ENCODE measurements at places on chromosomes 3 and 15.
A peak's percentile ranks its signal among the peaks of the same experiment; 100 is the strongest.

- no peak for DNase-seq
These were observed 152.5 kb downstream of the MEX3B start for GRCh38 chr15:81893182-81893835.

DNA sequence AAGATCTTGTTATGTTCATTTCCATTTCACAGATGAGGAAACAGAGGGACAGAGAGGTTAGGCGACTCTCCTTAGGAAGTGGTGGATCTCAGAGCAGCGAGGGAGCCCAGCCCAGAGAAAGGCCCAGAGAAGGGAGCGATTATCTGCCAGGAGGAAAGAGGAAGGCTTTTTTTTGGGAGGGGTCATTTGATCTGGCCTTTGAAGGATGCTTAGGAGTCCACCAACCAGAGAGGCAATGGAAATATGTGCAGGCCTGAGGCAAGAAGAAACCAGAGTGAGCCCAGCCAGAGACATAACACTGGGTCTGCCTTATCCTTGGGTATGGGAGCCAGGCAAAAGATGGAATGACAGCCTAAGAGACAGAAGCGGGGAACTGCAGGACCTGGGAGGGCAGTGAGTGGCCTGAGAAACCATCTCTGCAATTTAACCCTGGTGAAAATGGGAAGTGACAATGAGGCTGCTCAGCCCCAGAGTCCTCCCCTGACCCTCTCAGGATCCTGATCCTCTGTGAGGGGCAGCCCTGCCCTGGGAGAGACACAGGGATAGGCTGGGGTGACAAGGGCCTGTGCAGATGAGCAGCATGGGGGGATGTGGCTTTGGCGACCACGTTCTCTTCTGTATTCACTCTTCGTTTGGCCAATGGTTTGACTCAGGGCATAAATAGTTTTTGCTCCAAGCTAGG, 163.2 kb downstream of the WNT7A start:
- no peak for DNase-seq

- DNase-seq: no peak
These were observed 150.6 kb downstream of the ADAMTS17 start for GRCh38 chr15:100191161-100191560.

DNA sequence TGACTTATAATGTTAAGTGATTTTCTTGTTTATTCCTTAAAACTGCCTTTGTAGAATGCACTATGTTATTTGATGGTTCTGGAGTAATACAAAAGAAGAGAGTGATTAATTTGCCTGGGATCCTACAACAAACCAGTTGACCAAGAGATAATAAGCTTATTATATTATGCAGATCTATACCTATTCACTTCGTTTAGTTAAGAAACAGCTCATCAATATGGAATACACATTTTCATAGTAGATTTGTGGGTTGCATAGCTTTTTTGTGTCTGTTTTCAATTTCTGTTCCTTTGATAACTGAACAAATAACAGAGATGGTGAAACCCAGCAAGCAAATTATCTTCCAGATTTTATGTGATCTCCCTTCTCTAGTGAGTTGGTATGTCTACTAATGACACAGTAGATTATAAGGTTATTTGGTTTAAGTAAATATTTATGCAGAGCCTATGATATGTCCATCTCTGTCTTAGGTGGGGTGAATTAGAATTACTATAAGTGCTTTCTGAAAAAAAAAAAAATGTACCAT, 443.3 kb upstream of the TPRG1 start:
- no peak for DNase-seq

GRCh38 chr3:71503525-71504249, 79.8 kb downstream of the FOXP1 start:
- DNase-seq: no peak

DNA sequence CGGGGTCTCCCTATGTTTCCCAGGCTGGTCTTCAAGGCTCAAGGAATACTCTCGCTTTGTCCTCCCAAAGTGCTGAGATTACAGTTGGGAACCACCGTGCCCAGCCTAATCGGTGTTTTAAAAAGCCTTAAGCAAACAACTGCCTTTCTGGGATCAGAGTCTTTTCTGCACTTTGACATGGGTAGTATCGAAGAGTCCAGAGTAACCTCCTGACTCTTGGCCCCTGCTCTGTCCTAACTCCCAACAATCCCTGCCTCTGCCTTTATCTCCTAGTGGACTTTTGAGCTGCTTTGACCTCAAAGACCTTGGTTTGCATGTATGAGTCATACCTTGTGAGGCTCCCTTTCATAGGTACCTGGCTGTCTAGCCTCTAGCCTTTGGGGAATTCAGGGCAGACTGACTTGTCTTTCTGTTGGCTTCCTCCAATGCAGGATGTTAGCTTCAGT, 21.0 kb upstream of the HACD2 start:
- no peak for DNase-seq

- DNase-seq: no peak
These were observed 2.9 kb upstream of the SMAD3 start for GRCh38 chr15:67062369-67062985.

DNA sequence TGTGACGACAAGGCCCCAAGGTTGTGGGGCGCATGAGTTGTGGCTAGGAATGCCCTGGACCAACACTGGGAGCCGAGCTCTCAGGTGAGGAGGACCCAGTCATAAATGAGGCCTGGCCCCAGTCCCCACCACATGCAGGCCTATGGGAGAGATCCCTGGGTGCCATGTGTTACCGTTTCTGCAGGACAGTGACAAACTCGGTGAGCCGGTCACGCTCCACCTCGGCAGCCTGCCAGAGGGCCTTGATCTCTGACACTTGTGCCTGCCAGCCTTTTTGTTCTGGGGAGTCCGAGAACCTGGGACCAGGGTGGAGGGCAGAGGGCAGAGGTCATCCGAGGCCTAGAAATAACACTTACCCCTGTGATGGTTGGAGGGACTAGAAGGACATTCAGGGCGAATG, 27.7 kb upstream of the HHATL start:
- DNase-seq: no peak

DNA sequence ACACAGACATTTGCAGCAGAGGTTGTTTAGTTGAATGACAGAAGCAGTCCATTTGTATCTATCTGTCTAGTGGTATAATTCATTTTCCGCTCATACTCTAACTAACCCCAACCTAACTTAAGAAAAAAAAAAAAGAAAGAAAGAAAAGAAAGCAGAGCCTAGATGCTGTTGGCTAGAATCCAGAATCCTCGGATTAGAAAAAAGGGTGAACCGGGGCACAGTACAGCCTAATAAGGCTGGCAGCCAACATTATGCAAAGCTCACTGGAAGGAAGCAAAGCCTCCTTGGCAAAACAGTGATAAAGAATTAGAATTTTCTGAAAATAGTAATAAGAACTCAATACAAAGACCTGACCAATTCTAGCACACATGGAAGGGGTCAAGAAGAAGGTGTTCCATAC, 640.8 kb downstream of the TUSC7 start:
- DNase-seq: no peak

DNA sequence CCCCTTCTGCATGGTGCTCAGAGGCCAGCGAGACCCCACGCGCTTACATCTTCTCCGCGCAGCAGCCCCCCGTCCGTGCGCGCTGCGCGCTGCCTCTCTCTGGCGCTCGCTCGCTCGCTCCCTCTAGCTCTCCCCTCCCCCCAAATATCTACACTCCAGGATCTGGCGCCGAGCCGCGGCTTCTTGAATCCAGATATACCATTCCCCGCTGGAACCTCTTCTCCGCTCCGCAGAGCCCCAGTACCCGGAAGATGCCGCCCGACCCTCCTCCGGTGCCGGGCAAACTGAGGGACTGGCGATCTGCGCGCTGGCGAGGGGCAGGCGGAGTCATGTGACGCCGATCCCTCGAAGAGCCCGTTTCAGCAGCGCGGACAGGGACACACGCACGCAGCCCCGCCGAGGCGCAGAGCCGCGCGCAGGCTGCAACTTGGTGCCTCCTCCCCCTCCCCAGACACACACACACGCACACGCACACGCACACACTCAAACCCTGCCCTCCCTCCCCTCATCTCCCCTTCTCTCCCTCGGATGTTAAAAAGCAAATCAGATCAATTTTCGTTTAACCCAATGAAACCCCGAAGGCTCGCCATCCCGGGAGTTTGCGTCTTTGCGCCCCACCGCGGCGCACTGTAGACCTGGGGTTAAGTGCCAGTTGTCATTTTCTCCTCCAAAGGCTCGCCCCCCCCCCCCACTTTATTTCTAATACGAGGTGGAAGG, at the start of gene RASGRF1:
Gene RASGRF1 (minus strand): TSS at position 294 of the 717 bp plus-strand sequence. CDS start 282 bp downstream, at position 12.
- DNase-seq: no peak

GRCh38 chr15:28955160-28955992, 69.6 kb downstream of the APBA2 start:
- DNase-seq: no peak

DNA sequence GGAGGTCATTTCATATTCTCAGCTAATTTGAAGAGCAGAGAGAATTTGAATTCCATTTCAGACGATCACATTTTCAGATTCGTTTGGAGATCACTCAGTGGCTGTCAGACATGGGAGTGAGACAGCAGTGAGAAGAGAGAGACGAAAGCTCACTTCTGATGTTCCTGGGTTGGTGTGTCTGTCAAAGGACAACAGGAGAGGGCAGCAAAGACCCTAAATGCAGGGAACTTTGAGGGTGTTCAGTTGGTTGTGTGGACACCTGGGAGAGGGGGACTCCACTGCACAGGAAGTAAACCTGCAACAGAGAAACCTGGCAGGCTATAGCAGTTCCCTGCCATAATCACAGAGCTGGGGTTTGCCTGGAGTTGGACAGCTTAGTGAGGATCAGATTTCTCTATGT, 675.1 kb downstream of the SQOR start:
- DNase-seq: no peak

DNA sequence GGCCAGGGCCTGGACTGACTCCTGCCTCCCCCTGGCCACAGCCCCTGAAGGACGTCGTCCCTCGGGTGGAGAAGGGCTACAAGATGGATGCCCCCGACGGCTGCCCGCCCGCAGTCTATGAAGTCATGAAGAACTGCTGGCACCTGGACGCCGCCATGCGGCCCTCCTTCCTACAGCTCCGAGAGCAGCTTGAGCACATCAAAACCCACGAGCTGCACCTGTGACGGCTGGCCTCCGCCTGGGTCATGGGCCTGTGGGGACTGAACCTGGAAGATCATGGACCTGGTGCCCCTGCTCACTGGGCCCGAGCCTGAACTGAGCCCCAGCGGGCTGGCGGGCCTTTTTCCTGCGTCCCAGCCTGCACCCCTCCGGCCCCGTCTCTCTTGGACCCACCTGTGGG, 10.3 kb upstream of the LMAN1L start:
- no peak for DNase-seq

DNA sequence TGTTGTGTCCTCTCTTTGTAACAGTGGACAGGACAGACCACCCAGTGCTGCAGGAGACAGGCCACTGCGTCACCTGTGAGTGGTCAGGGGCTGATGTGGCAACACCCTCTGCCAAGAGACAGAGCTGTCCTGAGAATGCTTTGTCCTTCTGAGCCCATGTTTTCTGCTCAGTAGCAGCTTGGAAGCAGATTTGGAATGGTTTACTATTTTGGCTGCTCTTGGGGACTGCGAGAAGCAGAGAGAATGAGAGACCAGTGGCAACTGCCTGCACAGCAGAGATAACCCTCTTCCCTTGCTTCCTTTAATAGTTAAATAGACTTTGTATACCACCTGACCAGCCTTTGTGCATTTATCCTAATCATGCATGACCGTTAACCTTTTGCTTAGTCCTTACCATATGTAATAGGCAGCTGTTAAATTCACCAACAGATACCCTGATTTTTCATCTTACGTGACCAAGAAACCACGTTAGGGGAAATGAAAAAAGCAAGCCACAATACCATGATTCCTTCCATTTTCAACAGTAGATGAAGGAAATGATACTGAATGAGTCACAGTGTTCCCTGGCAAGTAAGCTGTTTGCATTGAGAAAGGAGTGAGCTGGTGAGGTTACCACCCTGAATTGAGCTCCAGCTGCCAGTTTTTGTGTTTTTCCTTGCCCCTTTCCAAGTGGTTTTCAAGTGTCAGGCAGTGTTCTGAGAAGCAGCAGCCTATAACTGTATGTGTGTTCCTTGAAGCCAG, 35.5 kb downstream of the B3GALNT1 start:
- DNase-seq: peak; percentile 39

- no peak for DNase-seq
These were observed 44.1 kb upstream of the PFN2 start for GRCh38 chr3:150014782-150015181.

- DNase-seq: no peak
These were observed 102.0 kb downstream of the TBC1D5 start for GRCh38 chr3:17640466-17640865.

- no peak for DNase-seq
These were observed 6.0 kb downstream of the MINDY2 start for GRCh38 chr15:58777107-58777506.

DNA sequence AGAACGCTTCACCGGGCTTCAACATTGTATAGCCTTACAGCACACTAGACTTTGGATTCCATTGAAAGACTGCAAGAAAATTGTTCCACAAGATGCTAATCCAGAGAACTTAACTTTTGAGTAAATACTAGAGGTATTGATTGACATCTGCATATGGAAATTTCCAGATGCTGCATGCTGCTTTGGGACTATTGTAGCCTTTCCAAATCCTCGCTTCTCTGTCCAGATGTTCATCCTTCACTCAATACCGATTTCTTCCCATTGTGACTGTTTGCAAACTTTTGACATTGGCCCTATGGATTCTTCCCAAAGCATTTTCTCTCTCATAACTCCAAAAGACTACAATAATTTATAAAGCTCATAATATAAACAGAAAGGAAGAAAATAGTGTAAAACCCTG, 41.4 kb downstream of the COL6A6 start:
- DNase-seq: no peak

DNA sequence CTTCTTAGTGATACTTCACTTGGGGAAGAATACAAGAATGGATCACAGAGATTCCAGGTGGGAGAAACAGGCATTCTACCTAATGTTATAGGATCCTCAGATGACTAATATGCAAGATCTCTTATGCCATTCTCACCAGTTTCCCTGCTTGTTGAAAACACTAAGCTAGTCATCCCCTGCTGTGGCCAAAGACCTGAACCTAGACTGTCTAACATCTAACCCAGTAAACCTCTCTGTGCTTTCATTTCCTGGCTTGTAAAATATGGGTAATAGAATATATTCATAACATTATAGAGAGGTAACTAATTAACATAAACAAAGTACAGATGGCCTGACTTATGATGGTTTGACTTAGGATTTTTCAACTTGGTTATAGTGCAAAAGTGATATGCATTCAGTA, 776.3 kb downstream of the TUSC7 start:
- DNase-seq: no peak

GRCh38 chr3:177439694-177440269, 242.5 kb upstream of the TBL1XR1 start:
- DNase-seq: no peak

- no peak for DNase-seq
These were observed 39.3 kb downstream of the PLD1 start for GRCh38 chr3:171770689-171771620.

DNA sequence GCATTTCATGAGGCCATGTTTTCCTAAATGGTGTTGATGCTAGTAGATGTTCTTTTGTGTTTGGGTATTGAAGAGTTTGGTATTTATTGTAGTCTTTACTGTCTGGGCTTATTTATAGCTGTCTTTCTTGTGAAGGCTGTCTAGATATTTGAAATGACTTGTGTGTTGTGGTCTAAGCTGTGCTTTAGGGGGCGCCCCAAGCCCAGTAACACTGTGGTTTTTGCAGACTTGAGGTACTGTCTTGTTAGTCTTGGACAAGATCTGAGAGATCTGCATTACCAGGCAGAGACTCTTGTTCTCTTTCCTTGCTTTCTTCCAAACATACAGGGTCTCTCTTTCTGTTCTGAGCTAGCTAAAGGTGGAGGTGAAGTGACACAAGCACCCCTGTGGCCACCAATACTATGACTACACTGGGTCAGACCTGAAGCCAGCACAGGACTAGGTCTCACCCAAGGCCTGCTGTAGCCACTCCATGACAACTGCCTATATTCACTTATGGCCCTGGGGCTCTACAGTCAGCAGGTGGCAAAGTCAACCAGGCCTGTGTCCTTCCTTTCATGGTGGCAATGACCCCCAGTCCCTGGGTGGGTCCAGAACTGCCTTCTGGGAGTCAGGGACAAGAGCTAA, 152.1 kb upstream of the TBC1D5 start:
- DNase-seq: no peak
